Transverse colon (tissue), 4 donors: ENCODE measurements at places on chromosomes 6 and 20. TPM values are rescaled to one million over a fixed set of nuclear protein-coding genes. Genes with fewer than 3 reads are reported as not detected.

OLIG3 gene
- total RNA-seq: not detected

ARMH2 gene
- total RNA-seq: not detected

SPATA25 gene
- 6.0 TPM for total RNA-seq

C6orf89 gene
- total RNA-seq: 41.8 TPM

SMPDL3A gene
- total RNA-seq: 10.1 TPM

CTCFL gene
- 0.14 TPM for total RNA-seq

CCN2 gene
- total RNA-seq: 71.8 TPM

R3HDML gene
- total RNA-seq: not detected

BCAS4 gene
- total RNA-seq: 4.0 TPM

NRSN1 gene
- total RNA-seq: 0.68 TPM

TNNC2 gene
- 4.6 TPM for total RNA-seq

LY6G6D gene
- total RNA-seq: not detected
